Left lung (tissue), 14 donors: ENCODE measurements at places on chromosomes 7 and 10.

DNA sequence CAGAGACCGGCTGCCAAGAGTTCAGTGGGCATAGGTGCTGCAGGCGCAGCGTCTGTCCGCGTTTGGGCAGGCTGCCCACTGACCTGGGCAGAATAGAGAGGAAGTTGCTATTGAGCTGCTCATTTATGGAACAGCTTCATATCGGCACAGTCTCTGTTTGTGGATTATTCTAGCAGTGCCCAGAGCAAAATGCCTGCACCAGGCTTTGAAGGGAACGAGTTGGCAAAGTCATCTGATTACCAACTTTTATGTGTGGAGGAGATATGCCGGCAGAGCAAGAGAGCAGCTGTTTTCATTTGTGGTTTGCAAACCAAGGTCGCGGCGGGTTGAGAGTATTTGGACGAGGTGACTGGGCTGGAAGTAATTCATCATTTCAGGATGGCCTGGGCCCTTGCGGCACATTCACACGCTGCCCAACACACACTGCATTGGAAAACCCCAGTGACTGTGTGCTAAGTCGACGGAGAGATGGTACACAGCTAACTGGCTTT, 228.5 kb downstream of the TCERG1L start:
- DNase-seq: no peak

DNA sequence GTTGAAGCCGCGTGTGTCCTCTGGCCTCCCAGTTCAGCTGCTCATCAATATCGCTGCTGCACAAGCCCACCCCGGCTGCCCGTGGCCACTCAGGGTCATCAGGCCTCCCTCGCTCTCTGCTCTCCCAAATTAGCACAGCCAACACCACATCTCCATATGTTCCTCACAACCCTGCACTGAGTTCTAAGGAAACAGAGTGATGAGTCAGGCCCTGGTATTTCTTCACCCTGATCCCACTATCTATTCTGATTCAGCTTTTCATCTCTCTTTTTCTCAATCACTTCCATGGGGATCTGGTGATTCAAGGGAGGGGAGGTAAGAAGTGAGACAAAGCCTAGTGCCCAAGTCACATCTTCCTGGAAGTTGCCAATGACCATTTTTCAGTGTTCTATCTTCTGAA, 23.8 kb downstream of the CYTH3 start:
- no peak for DNase-seq

GRCh38 chr10:77638321-77639101, 903 bp upstream of the KCNMA1 start:
- peak; percentile 31 for DNase-seq

DNA sequence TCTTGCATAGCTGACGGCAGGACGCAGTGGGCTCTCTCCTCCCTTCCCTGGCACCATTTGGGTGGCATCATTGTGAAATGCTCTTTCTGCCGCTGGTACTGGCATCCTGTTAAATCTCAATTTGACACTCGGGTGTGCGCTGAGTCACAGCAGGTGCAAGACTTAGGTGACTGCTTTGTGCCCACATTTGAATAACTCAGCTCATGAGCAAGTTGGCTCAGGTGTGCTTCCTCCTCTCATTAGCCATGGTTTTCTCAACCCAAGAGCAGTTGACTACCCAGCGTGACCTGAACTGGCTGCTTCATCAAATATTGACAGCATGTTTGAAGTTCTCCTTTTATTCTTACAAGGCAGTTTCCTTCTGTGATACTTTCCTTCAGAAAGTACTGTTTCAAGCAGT, 24.6 kb upstream of the NFE2L3 start:
- DNase-seq: no peak
